CD4-positive, alpha-beta T cell treated with Interleukin-4 for 1 hour (primary cell): ENCODE measurements at places on chromosomes 6 and 20.

DNA sequence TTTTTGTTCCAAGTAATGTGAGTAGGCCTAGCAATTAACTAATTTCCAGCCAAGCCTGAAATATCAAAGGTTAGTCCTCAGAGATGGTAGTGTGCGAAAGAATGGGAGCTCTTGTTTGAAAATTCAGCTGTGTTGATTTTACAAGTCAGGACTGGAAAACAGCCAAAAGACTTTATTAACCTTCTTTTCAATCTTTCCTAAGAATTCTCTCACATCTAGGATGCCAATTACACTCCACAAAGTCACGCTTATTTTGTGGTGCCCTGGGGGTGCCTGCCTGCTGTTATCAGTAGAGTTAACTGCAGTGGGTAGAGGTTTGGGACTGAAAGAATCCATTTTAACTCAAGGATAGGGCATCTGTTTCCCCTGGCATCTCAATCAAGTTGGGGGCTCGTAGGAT lies 30.7 kb upstream of the MAP3K4 start:
- DNase-seq = no peak

DNA sequence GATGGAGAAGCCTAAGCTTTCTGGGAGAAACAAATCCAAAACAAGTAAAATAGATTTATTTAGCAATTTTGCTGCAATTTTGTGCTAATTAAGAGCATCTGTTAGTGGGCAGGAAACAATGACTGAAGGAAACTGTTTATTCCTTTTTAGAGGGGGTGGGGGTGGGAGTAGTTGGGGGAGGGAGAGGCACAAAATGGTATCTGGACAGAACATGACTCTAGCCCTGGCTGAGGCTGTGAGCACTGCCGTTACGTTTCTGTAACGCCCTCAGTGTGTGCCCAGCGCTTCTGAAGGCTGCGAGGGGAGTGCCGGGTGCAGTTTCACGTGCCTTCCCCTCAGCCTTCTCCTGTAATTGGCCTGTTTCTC lies 28.8 kb downstream of the METTL24 start:
- DNase-seq = no peak

GRCh38 chr6:112234601-112235000 lies 19.8 kb downstream of the LAMA4 start:
- DNase-seq = no peak

DNA sequence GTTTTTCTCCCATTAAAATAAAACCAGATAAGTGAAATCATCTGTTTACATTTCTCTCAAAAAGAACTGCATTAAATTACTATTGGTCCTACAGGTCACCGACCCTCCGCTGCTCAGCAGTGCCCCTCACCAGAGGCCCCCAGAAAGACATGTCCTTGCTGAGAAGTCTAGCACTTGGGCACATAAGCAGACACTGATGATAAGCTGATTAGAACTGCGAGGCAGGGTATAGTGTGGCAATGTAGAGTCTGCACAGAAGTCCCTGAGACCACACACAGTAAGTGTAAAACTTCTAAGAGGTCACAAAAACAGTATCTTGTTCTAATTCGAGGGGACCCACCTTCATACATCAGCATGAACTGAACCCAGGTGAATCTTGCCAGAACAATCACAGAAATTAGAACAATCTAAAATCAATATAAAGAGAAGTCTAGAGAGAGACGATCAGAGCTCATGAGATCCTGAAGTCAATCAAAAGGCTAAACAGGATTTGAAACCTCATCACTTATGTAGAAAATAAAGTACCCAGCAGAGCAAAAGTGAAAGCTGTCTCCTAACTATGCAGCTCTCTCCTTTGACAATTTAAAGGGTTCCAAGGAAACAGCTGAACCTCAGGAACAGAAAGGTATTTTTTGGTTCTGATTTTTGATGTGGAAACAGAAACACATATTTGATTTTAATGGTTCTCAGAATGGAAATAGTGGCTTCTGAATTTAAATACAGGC lies 182.9 kb downstream of the PTPRT start:
- no peak for DNase-seq

DNA sequence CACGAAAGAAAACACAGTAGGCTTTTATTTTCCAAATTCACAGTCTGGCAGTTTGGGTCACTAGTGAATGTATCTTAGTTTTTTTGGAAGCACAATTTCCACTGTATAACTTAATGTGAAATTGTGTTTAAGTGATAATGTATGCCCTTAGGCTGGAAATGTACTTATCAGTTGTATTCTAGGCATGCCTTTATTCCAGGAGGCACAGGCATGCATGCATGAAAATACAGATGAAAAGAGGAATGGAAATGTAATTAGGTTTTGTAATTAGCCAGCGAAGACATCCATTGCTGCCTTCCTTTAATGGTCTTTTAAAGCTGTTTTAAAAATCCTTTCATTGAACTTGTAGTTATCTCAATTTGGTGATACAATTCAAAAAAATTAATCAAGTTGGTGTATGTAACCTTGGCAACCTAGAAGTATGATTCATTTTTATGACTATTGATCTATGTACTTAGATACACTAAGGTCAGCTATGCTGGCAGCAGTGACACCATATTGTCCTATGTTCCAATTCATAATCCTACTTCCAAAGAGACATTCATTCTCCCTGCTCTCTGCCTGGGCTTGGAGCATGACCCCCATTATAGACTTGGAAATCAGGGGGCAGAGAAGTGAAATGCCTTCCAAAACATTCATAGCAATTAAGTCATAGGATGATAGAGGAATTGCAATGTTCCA lies 73.1 kb downstream of the SNAP25 start:
- no peak for DNase-seq

GRCh38 chr6:89291256-89291819 lies 23.8 kb downstream of the GABRR2 start:
- no peak for DNase-seq

DNA sequence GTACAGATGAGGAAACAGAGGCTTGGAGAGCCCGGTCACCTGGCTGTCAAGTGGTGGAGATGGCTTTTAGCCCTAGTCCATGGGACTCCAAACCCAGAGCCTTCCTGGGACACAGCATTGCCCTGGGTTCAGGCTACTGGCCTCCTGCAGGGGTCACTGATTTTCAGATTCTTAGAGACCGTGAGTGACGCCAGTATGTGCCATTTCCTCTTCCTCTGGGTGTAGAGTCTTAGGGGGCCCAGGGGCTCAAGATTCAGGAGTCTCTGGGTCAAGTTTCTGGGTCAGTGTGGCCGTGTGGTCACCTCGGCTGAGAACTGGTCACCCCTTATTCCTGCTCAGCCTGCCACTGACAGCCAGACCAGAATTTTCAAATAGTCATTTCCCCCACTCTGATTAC lies 574 bp downstream of the ARHGAP40 start:
- no peak for DNase-seq

DNA sequence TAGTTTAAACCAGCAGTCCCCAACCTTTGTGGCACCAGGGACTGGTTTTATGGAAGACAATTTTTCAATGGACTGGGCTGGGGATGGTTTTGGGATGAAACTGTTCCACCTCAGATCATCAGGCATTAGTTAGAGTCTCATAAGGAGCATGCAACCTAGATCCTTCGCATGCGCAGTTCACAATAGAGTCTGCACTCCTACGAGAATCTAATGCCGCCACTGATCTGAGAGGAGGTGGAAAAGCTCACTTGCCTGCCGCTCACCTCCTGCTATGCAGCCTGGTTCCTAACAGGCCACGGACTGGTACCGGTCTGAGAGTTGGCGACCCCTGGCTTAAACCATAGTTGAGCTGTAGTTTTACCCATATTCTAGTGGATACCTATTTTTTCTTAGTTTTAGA lies 154.6 kb downstream of the SLC35F1 start:
- no peak for DNase-seq

DNA sequence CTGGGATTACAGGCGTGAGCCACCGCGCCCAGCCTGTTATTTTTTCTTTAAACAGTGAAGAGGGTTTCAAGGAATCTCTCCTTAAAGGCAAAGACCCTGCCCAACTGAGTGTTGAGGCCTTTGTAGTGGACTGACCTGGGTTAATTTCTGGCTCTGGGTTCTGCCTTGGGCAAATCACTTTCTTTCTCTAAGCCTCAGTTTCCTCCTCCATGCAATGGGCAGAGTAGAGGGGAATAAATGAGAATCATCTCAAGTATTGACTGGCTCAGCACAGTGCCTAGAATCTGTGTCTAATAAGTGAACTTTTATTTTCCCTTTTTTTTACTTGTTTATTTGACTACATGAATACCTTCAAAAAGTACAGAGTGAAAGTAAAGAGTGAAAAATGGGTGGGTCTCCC lies 31.0 kb upstream of the SLC9A8 start:
- DNase-seq = no peak

DNA sequence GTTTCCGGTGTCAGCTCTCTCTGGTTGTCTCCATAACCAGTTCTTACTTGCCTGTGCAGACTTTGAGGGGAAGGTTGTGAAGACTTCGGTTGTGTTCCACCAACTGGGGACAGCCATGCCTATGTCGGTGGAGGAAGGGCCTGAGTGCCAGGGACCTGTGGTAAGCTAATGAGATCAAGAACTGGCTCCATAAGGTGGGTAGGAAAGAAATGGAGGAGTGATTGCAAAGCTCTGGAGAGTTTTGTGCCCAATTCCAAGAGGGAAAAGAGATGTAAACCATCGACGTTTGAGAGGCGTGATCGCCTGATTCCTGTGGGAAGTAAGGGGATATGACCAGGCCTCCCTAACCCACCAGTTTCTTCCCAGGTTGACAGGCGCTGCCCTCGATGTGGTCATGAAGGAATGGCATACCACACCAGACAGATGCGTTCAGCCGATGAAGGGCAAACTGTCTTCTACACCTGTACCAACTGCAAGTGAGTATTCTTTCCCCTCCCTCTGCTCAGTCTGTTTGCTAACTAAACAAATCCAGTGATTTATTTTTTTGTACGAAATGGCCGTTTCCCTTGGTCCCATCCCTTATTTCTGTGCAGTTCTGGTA lies 893 bp downstream of the POLR1H start:
- DNase-seq = no peak

DNA sequence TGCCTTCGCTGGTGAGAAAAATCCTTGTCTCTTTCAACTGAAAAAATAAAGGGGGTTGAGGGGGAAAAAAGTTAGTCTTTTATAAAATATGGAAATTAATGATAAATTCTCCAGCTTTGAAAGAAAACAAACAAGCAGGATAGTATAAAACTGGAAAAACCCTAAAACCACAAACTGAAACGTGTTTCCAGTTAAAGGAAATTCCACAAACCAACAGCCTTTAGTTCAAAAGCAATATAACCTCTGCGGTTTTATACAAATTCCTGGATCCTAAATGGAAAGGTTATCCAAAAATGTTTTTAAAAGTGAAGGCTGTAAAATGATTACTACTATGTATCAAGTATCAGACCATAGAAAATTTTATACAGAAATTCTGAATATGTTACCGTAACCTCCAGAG lies 55.6 kb downstream of the BMP5 start:
- DNase-seq = no peak

- no peak for DNase-seq
Observed at GRCh38 chr6:99521633-99522151, 6.5 kb upstream of the USP45 start.

GRCh38 chr20:21286775-21287174 lies 16.4 kb upstream of the XRN2 start:
- no peak for DNase-seq

GRCh38 chr6:144131248-144131709 lies 19.0 kb upstream of the STX11 start:
- no peak for DNase-seq

DNA sequence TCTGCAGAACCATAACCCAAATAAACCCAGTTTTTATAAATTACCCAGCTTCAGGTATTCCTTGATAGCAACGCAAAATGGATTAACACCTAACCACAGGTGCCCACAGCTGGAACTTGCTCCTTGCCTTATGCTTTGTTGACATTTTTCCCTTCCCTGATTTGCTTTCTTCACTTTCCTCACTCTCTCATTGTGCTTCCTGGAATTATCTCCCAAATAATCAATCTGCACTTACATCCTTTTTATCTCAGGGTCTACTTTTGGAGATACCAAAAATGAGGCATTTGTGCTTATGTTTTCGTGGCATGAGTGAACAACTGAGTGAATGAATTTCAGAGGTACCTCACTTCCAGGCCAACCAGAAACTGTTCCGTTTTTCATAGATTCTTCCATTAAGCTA lies 374.3 kb downstream of the DOK5 start:
- DNase-seq = no peak

DNA sequence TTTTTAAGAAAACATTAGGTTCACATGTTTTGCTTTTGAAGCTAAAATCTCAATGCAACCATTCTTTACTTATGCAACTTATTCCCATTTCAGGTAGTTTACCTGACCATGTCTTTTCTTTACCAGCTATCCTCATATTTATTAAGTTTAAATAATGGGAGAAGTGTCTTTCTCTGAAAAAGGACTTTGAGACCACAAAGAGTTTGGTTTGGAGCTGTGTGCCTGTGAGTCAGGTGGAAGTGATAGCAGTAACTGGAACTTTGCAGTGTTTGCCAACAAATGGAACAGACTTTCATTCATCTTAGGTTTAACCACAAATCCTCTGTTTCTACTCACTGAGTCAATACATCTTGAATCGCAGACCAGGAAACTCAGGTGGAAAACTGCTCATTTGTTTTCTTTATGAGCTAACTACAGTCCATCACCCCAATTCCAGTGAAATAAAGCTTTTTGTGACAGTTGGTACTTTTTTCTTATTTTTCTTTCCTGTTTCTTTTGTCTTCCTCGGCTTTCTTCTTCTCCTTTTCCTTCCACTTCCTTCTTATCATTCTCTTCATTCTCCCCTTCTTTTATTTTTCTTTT lies 148.3 kb upstream of the RIN2 start:
- DNase-seq = no peak

DNA sequence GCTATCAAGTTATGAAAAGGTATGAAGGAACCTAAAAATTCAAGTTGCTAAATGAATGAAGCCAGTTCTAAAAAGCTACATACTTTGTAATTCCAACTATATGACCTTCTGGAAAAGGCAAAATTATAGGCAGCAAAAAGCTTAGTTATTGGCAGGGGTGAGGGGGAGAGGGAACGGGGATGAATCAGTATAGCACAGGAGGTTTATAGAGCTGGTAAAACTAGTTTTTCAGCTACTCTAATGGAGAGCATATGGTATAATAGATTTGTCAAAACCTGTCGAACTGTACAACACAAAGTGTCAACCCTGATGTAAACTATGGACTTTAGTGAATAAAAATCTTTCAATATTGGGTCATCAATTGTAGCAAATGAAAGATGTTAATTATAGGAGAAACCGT lies 18.7 kb downstream of the MANEA start:
- DNase-seq = no peak

DNA sequence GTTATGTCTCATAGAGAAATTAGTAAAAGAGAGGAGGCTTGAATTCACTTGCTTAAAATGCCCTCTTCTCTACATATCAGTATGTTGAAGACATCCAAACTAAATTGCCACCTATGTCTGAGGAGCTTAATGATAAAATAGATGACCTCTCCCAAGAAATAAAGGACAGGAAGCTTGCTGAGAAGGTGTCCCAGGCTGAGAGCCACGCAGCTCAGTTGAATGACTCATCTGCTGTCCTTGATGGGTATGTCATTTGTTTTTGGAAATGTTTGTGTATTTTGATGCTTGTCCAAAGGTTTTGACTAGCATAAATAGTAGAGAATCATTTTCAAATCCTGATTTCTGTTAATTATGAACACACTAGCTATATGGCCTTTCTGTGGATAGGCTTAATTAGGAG lies 307.7 kb downstream of the ARHGAP18 start:
- DNase-seq = no peak

- DNase-seq = no peak
Observed at GRCh38 chr20:12395353-12395752, 477.7 kb downstream of the BTBD3 start.

GRCh38 chr20:21208999-21209398 lies 83.1 kb downstream of the KIZ start:
- DNase-seq = no peak
